WTC11 (cell line): ENCODE measurements at places on chromosomes 6 and 20. TPM values are rescaled to one million over a fixed set of nuclear protein-coding genes. Genes with fewer than 3 reads are reported as not detected.

GRCh38 chr20:62879275-62880146 lies 17.9 kb upstream of the TCFL5 start:
- H3K4me1 ChIP-seq = peaks cover 37% of the 10 kb centered on the region
- peak overlapping the region; percentile 70 for H3K27ac ChIP-seq
- no peaks in the 10 kb centered on the region; the same call in 1 of the 2 replicates for H3K27me3 ChIP-seq
- H3K4me3 ChIP-seq = peak overlapping the region; percentile 46
- peaks cover 7% of the 10 kb centered on the region for H3K36me3 ChIP-seq

DNA sequence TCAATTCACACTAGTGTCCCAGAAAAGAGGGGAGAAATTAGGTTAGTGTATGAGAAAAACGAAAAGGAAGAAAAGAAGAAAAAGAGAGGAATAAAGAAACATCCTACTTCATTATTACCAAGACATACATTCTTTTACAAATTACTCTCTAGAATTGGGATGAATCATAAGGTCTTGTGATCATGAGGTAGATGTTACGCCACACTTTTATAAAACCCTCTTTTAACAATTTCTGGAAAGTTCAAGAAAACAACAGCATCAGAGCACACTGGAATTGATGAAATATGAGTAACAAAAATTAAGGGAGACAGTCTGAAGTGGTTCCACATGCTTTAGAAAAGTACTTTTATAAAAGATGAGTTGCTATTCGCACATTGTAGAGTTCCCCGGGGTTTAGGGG lies 32.6 kb upstream of the NRSN1 start:
- DNase-seq = no peak
- H3K27ac ChIP-seq = no peak overlapping the region
- H3K4me1 ChIP-seq = no peaks in the 10 kb centered on the region
- no peaks in the 10 kb centered on the region for H3K36me3 ChIP-seq
- H3K27me3 ChIP-seq = no peaks in the 10 kb centered on the region
- H3K4me3 ChIP-seq = no peak overlapping the region

DNA sequence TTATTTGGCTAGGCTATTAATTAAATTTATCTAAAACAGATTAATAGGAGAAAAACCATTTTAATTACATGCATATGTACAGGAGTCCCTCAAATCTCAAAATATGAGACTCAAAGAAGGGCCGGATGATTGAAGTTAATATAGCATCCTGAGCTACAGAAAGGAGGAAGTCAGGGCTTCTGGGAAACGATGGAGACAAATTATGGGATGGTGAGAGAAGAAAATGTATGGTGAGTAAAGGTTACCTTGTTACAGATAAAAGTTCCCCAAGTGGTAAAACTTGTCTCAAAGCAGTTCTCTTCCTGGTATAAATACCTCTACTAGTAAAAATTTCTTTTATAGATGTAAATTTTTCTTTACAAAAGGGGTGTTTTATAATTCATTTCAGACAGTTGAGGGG lies 15.9 kb upstream of the BTN1A1 start:
- H3K4me1 ChIP-seq = no peaks in the 10 kb centered on the region
- DNase-seq = no peak
- no peak overlapping the region for H3K27ac ChIP-seq
- H3K4me3 ChIP-seq = no peak overlapping the region

- H3K27me3 ChIP-seq = no peaks in the 10 kb centered on the region
- no peaks in the 10 kb centered on the region for H3K36me3 ChIP-seq
- H3K4me3 ChIP-seq = no peak overlapping the region
- no peak overlapping the region for H3K27ac ChIP-seq
Measured at GRCh38 chr20:17431621-17432364, 99.4 kb downstream of the BFSP1 start.

DNA sequence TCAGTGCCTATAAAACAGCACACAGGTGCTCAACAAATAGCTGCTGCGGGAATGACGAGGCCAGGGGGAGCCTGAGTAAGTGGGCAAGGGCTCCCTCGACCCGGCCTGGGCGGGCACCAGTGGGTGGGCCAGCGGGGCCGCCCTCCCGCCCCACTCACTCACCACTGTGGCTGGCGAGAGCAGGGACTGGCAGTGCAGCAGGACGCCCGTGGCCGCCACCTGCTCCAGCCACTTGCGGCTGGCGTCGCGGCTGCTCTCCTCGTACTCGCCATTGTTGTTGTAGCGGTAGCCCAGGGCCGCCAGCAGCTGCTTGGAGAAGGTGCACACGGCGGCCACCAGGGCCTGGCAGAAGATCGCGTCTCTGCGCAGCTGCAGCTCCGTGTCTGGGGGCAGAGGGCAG lies 191.5 kb downstream of the PREX1 start:
- no peak for DNase-seq
- no peaks in the 10 kb centered on the region for H3K27me3 ChIP-seq
- no peak overlapping the region for H3K4me3 ChIP-seq
- no peaks in the 10 kb centered on the region for H3K4me1 ChIP-seq
- no peaks in the 10 kb centered on the region; the same call in 1 of the 2 replicates for H3K36me3 ChIP-seq

BIRC7 gene
- total RNA-seq = 0.17 to 0.23 TPM in 2 of 3 replicates, not detected in the other

MCHR2 gene
- not detected in 3 replicates for total RNA-seq

GRCh38 chr20:64210656-64211369 lies 44.7 kb upstream of the PCMTD2 start:
- no peak for DNase-seq
- H3K4me3 ChIP-seq = no peak overlapping the region
- no peaks in the 10 kb centered on the region for H3K4me1 ChIP-seq
- no peaks in the 10 kb centered on the region for H3K36me3 ChIP-seq
- H3K27ac ChIP-seq = no peak overlapping the region
- no peaks in the 10 kb centered on the region for H3K27me3 ChIP-seq

GRCh38 chr20:9576695-9577094 lies 62.3 kb downstream of the LAMP5 start:
- H3K36me3 ChIP-seq = no peaks in the 10 kb centered on the region; the same call in 1 of the 2 replicates
- no peak overlapping the region for H3K4me3 ChIP-seq
- DNase-seq = no peak
- peaks cover 54% of the 10 kb centered on the region for H3K27me3 ChIP-seq
- peaks cover 55% of the 10 kb centered on the region for H3K4me1 ChIP-seq

DNA sequence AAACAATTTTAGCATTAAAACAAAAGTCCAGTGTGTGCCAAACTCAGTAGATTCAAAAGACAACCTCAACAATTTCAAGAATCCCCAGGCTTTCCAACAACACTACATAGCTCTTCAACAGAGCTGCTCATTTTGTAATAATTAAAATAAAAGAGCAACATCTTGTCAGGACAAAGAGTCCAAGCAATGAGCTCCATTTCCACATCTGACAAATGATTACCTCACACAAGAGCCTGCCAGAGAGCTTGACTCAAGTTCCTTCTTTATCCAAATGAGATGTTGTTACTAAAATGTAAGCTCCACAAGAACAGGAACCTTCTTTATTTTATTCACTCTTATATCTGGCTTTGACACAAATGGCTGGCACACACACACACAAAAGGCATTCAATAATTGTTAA lies 449.8 kb downstream of the HACE1 start:
- no peak for DNase-seq
- peaks cover 18% of the 10 kb centered on the region for H3K4me1 ChIP-seq
- no peak overlapping the region for H3K27ac ChIP-seq
- H3K27me3 ChIP-seq = no peaks in the 10 kb centered on the region
- H3K4me3 ChIP-seq = no peak overlapping the region

DNA sequence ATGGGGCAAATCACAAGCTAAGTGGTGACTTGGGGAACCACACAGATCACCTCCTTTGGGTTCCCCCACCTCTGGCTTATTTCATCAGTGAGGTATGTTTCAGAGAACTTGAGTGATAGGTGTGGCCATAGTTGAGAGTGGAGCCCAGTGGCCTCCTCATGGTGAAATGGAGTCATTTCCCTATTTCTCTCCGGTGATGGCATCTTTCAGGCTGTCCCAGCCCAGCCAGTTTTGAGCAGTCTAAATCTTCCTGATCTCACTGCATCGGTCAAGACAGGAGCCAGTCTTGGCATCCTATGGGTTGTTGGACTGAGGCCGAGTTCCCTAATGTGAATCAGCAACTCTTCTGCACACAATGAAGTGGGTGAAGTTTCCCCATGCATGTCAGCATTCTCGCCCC lies 132.4 kb downstream of the EYA2 start:
- no peaks in the 10 kb centered on the region; the same call in 1 of the 2 replicates for H3K27me3 ChIP-seq
- no peak overlapping the region for H3K4me3 ChIP-seq
- no peaks in the 10 kb centered on the region for H3K4me1 ChIP-seq
- H3K27ac ChIP-seq = no peak overlapping the region
- H3K36me3 ChIP-seq = no peaks in the 10 kb centered on the region

DNA sequence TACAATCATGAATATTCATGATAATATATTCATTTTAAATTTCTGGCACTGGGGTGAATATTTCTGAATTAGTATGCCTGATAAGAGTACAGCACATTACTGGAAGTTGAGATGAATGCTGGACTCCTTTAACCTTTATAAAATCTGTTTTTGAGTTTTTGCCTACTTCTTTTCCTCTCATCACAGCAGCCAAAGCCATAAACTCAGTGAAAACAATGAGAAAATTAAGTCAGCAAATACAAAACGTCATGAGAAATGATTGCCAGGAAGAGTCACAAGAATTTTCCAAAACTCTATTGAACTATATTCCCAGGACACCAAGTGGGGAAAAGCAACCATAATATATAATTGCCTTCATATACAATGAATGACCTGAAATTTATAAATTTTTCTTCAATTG lies 837.6 kb downstream of the TBC1D32 start:
- H3K4me1 ChIP-seq = no peaks in the 10 kb centered on the region
- no peaks in the 10 kb centered on the region for H3K27me3 ChIP-seq
- H3K4me3 ChIP-seq = no peak overlapping the region
- H3K27ac ChIP-seq = no peak overlapping the region

GRCh38 chr20:22862671-22863230 lies 172.4 kb upstream of the SSTR4 start:
- no peak for DNase-seq
- no peaks in the 10 kb centered on the region; the same call in 1 of the 2 replicates for H3K27me3 ChIP-seq
- H3K4me1 ChIP-seq = peaks cover 11% of the 10 kb centered on the region; the same call in 1 of the 2 replicates
- H3K4me3 ChIP-seq = no peak overlapping the region
- H3K36me3 ChIP-seq = no peaks in the 10 kb centered on the region
- H3K27ac ChIP-seq = no peak overlapping the region

PRR18 gene
- 0.16 to 0.52 TPM (median 0.39 TPM) in 3 replicates for total RNA-seq

GRCh38 chr6:108115598-108116058 lies 41.1 kb upstream of the OSTM1 start:
- H3K27me3 ChIP-seq = peaks cover 98% of the 10 kb centered on the region
- H3K4me1 ChIP-seq = peaks cover 54% of the 10 kb centered on the region
- no peaks in the 10 kb centered on the region for H3K36me3 ChIP-seq
- DNase-seq = peak; percentile 66

VGLL2 gene
- total RNA-seq = 0.11 TPM in 1 of 3 replicates, not detected in the others

- H3K4me1 ChIP-seq = peaks cover 16% of the 10 kb centered on the region; the same call in 1 of the 2 replicates
- H3K27ac ChIP-seq = no peak overlapping the region
- H3K27me3 ChIP-seq = no peaks in the 10 kb centered on the region
Measured at GRCh38 chr6:151024597-151024996, 159.1 kb downstream of the MTHFD1L start.

OPRM1 gene
- not detected in 3 replicates for total RNA-seq

PTK7 gene
- total RNA-seq = 151 to 165 TPM (median 160 TPM) in 3 replicates

ACSS1 gene
- 1.5 to 2.7 TPM (median 2.4 TPM) in 3 replicates for total RNA-seq

- H3K4me3 ChIP-seq = no peak overlapping the region
- H3K4me1 ChIP-seq = peaks cover 6% of the 10 kb centered on the region
- no peaks in the 10 kb centered on the region for H3K36me3 ChIP-seq
- H3K27me3 ChIP-seq = no peaks in the 10 kb centered on the region
- no peak overlapping the region for H3K27ac ChIP-seq
- DNase-seq = no peak
Measured at GRCh38 chr6:38316099-38316868, 323.4 kb downstream of the BTBD9 start.

DNA sequence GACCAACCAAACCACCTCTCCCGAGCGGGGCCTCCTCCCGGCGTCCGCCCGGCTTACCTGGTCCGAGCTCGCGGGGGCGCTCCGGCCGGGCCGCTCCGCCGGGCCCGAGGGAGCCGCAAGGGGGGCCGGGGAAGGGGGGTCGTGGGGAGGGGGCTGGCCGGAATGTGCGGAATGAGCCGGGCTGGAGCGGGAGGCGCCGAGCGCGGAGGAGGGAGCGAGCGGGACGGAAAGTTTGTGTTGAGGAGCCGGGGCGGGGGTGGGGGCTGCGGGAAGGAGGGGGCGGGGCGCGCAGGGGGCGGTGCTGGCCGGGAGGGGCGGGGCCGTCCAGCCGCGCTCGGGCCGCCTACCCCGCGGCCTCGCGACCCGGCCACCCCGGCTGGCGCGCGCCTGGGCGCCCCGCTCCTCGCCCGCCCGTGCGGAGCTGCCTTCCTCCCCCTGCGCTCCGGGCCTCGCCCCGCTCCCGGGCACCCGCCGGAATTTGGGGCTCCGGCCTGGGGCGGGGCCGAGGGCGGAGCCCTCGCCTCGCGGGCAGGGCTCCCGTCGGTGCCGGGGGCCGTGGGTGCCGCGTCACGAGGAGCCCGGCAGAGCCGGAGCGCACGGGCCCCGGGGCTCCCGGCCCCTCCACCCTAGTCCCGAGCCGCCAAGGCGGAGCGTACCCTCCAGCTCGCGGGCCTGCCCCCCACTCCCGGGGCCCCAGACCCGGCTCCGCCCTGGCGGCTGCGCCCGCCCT lies at the start of gene TEAD3:
Gene TEAD3, minus strand, starts transcription at position 239 of the 730 bp plus-strand sequence.
- H3K4me3 ChIP-seq = peak within 1 kb of the TSS; percentile 78
- DNase-seq = peak; percentile 89
- H3K36me3 ChIP-seq = no peaks in the 10 kb centered on the region
- H3K27ac ChIP-seq = peak within 1 kb of the TSS; percentile 88
- peaks cover 64% of the 10 kb centered on the region for H3K4me1 ChIP-seq
- peaks cover 23% of the 10 kb centered on the region for H3K27me3 ChIP-seq

DNA sequence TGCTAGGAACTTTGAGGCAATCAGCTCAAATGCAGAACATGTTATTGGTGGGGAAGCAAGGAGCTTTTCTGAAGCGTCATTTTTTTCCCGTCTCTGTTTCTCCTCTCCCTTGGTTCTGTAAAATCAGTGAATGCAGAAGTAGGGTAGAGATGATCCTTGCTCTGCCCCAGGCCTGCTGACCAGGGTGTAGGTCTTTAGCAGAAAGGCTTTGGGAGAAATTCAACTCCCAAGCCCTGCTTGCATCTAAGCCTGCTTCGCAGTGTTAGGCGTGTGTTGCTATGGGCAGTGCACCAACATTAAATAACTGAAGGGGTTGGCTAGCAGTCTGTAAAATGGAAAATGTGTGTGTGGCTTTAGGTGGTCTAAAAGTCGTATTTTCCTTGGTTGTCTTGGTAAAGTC lies 45.9 kb downstream of the SASH1 start:
- peaks cover 35% of the 10 kb centered on the region for H3K4me1 ChIP-seq
- peaks cover 13% of the 10 kb centered on the region for H3K36me3 ChIP-seq
- DNase-seq = no peak
- H3K27ac ChIP-seq = peak overlapping the region; percentile 84
- H3K27me3 ChIP-seq = no peaks in the 10 kb centered on the region

TMEM200A gene
- total RNA-seq = 10.4 to 11.2 TPM (median 11.0 TPM) in 3 replicates

ATG5 gene
- total RNA-seq = 31.1 to 33.2 TPM (median 32.6 TPM) in 3 replicates

DNA sequence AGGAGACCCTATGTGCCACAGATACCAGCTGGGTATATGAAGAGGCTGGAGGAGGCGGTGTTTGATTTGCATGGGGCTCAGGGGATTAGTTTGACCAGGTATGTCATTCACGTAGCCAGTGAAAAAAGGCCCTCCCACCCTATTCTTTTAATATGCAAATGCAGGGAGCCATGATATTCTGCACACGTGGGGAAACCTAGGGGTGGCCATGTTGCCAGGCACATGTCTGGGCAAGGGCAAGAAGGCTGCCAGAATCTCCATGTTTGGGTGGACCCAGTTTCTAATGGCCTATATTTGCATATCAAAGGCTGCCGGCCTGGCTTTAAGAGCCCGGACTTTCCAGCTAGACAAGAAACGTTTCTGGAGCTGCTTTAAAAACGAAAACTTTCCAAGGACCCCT lies 60.4 kb downstream of the SOX4 start:
- H3K4me3 ChIP-seq = peak overlapping the region; percentile 3
- peaks cover 18% of the 10 kb centered on the region for H3K36me3 ChIP-seq
- no peaks in the 10 kb centered on the region for H3K27me3 ChIP-seq
- peaks cover 39% of the 10 kb centered on the region for H3K4me1 ChIP-seq

GRCh38 chr20:50373674-50374286 lies 136.4 kb upstream of the PTPN1 start:
- H3K4me1 ChIP-seq = 0 out of 2 replicates have a peak, but pooled peaks cover 4% of the 10 kb centered on the region
- DNase-seq = no peak
- H3K27ac ChIP-seq = no peak overlapping the region
- H3K27me3 ChIP-seq = no peaks in the 10 kb centered on the region
